ENCODE measurements at places on chromosomes 7 and 10.

- DNase-seq: no peak
Measured at GRCh38 chr10:113214331-113214730, 264.3 kb downstream of the TCF7L2 start.

DNA sequence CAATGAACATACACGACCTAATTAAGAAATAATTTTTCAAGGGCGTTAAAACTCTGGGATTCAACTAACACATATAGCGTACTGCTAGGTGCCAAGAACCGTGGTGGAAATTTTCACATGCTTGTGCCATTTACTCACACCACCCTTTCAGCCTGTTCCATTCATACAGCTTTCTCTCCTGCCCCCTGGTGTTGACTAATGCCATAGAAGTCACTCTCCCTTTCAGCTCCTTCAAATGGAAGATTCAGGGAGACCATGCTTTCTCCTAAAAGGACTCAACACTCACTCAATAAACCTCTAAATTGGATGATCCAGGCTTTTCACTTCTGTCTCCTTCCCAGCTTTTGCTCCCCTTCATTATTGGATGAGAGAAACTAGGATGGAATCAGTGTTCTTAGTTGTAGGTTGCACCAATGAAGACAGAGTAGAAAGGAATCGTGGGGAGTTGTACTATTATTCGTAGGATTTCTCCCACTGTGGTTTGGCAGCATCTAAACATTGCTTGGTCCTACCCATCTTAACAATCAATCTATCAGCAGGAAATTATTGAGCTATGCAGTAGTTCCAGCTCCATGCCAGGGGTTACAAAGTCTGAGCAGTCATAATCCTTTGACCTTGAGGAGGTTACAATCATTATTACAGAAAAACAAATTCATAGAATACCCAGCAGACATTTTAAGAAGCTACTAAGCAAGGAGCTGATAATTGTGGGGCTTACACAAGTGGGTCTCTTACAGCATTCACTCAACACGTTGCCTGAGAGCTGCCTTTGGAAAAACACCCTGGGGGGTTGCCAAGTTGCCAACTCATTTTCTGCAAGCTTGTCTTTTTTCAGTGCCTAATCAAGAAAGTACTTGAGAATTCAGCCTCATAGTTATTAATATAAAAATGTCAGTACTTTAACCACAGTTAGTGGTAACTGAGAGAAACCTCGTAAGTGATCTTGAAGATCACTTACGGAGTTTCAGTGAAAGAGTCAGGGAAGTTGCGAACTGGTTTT is 2.8 kb upstream of the PPP1R3C start:
- DNase-seq: peak; percentile 69

- DNase-seq: no peak
Measured at GRCh38 chr7:50723888-50724287, 58.8 kb downstream of the GRB10 start.

DNA sequence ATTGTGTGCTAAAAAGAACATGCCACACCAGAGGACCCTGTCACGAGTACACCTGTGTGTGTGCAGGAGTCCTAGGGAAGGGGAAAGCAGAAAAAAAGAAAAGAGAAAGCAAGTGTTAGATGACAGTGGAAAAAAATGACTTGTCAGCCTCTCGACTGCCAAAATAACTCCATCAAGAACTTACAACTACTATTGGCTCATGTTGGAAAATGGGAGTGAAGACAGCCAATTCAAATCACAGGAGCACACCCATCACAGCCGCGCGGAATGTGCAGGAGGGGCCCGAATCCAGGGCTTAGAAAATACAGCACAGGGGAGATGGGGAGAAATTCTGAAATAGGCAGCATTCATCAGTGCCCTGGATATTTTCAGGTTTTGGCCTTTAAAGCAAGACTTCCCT is 38.1 kb upstream of the FOXI2 start:
- DNase-seq: no peak

- DNase-seq: no peak
Measured at GRCh38 chr7:6403907-6404306, 43.8 kb downstream of the DAGLB start.

- peak; percentile 28 for DNase-seq
Measured at GRCh38 chr7:30445770-30446169, 32.8 kb downstream of the NOD1 start.

DNA sequence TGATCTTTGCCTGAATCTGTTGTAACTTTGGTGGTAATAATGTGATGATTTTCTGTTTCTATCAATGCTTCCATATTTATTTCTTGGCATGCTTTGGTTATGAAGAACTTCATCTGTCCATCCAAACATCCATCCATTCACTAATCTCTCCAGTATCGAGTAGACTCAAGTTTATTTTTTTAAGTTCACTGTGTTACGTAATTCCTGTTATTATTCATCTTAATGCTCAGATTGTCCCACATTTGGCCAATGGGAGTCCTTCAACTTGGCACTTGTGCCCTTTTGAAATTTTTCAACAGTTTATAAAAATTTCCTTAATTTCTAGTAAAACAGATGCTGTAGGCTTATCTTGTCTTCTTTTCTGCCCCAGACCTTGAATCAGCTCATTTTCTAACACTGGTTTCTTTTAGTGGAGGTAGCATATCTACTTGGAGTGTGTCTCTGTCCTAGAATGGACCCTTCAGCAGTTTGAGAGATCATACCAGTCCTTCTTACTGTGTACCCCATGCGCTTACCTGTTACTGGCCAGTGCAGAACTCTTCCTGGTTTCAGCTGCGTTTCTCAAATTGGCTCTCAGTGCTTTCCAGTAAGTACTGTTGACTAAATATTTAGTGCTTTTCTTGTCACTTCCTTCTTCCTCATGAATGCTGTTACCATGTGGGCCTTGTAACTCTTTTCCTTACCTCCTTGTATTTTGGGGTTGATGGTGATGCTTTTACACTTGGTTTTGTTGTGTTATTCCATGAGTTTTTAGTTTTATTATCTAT is 100.8 kb downstream of the MLLT10 start:
- DNase-seq: no peak

GRCh38 chr7:56493196-56493595 is 377.0 kb upstream of the NUPR2 start:
- no peak for DNase-seq

DNA sequence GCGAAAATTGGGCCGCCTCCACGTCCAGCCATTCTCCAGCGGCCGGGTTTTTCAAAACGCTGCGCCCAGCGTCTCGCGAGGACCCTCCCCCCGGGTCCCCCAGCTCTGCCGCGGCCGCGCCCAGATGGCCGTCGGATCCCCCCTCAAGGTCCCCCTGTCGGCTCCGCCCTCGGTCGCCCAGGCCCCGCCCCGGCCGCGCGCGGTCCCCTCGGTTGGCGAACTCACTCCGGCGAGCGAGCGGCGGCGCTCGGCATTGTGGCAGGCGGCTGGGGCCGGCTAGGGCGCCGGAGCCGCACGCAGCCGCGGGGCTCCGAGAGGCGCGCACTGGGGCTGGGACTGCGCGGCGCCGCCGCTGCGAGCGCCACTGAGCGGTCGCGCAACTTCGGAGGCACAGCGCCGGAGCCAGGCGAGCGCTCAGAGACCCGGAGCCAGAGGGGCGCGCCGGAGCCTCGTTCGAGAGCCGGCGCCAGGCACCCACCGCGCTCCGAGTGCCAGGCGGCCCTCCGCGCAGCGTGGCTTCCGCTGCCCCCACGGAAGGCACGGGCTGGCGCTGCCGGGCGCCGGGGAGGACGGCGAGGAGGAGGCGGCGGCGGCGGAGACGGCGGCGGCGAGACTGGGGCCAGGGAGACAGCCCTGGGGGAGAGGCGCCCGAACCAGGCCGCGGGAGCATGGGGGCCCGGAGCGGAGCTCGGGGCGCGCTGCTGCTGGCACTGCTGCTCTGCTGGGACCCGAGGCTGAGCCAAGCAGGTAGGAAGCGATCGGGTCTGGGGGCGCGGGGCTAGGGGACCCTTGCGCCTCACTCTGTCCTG is at the start of gene UNC5B:
TSS of gene UNC5B (plus strand) at position 253 of the 809 bp plus-strand sequence. CDS start at position 669, 416 bp downstream.
- DNase-seq: peak; percentile 94

DNA sequence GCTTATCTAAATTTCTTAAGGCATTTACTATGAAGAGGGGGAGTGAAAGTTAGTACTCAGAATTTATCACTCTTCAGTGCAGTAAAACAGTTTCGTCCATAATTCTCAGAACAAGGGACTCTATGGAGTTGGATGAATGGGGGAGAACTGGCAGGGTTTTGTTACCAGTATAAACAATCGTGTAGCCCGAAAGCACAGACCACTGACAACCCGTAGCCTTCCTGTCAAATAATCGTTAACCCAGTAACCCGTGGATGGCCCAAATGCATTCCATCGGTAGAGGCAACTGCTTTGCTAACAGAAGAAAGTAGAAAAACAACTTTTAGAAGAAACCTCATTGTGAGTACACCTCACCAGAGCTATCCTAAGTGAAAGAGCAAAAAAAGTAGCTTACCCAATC is 583.9 kb downstream of the NXPH1 start:
- DNase-seq: no peak

DNA sequence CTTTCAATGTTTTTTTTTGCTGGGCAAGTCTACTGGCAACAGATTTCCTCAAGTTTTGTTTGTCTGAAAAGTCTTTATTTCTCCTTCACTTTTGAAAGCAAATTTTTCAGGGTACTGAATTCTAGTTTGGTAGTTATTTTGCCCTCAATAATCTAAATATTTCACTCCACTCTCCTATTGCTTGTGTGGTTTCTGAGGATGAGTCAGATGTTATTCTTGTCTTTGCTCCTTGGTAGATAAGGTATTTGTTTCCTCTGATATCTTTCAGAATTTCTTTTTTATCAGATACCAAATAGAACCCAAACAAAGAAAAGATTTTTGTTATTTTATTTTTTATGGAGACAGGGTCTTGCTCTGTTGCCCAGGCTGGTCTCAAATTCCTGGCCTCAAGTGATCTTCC is 99.2 kb upstream of the MALRD1 start:
- no peak for DNase-seq

DNA sequence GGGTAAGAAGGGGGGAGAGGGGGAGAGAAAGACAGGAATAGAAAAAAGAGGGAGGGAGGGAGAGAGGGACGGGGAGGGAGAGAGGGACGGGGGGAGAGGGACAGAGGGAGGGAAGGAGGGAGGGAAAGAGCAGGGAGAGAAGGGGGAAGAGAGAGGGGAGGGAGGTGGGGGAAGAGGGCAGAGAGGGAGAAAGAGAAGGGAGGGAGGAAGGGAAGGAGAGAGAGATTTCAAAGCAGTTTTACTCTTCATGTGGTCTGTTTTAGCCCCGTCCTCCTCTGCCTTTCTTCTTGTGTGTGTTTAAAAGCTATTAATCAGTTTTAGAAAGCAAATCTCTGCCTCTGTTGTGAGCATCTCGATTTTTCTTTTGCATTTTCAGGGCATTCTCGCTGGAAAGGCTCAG is 237.0 kb downstream of the WDR37 start:
- no peak for DNase-seq

DNA sequence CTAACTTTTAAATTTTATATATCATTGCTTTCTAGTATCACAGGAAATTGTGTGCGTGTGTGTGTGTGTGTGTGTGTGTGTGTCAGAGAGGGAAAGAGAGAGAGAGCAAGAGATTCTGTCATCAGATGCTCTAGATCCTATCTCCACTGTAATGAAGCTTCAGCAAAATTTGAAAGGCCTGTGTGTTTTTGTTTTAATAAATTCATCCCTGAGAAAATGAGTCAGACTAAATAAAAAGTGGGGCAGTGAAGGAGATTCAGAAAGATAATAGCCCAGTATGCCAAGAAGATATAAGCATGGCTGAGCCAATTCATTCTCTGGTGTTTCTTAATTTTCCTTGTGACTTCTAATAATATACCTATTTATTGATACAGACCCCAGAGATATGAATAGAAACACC is 184.2 kb upstream of the TMEM196 start:
- DNase-seq: no peak

DNA sequence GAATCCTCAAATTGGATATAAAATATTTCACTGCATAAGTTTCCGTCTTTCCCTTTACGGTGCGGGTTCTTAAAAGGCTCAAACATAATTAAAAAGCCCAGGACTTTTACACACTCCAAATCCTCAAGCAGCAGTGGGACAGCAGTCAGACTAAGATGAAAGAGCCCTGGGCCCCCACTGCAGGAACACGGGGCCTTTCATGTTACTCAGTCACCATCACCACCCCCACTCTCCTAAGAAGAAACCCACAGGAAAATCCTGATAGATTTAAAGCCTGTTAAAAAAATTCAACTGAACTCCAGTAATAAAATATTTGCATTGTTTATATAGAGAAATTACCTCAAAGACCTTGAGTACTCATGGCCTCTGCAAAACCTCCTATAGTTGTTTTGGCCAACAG is 74.0 kb upstream of the TRIL start:
- no peak for DNase-seq

DNA sequence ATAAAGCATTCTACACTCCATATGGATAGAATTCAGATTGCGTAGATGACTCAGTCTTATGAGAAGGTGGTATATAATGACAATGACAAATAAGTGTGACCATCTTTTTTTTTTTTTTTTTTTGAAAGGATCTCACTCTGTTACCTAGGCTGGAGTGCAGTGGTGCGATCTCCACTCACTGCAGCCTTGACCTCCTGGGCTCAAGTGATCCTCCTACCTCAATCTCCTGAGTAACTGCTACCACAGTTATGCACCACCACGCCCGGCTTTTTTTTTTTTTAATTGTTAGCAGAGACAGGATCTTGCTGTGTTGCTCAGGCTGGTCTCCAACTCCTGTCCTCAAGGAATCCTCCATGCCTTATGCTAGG is 43.2 kb upstream of the NRP1 start:
- no peak for DNase-seq

DNA sequence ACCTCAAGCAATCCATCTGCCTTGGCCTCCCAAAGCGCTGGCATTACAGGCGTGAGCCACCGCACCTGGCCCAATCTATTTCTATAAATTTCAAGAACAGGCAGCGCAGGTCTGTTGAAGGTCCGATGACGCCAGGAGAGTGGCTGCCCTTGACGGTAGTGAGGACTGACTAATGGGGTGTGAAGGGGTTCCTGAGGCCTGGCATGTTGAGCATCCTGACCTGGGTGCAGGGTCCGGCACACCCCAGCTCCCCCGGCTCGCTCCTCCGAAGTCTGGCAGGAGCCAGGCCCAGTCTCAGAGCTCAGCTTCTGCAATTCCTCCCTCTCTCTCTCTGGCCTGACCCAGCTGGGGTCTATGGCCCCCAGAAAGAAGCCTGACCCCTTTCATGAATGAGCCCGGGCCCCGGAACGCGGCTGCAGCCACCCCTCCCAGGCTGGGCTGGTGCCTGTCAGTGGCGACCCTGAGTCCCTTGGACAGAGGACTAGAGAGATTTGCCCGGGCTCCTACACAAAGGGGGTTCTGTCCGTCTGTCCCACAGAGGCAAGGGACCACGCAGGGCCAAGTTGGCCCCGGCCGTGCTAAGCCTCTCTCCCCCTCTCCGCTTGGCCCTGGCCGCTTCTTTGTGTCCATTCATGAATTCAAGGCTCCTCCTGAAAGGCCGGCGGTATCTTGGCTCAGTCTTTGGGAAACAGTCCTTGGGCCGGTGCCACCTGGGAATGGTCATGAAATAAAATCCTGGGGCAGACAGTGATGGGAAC is 18.8 kb downstream of the MMD2 start:
- peak; percentile 86 for DNase-seq

- no peak for DNase-seq
Measured at GRCh38 chr10:7896297-7896696, 78.0 kb downstream of the TAF3 start.

GRCh38 chr7:16891338-16891737 is 9.6 kb upstream of the AGR3 start:
- peak; percentile 15 for DNase-seq

All from putamen (tissue), 1 donor.